RKO (cell line): ENCODE measurements at places on chromosomes 7 and 10.
A peak's percentile ranks its signal among the peaks of the same experiment; 100 is the strongest.

DNA sequence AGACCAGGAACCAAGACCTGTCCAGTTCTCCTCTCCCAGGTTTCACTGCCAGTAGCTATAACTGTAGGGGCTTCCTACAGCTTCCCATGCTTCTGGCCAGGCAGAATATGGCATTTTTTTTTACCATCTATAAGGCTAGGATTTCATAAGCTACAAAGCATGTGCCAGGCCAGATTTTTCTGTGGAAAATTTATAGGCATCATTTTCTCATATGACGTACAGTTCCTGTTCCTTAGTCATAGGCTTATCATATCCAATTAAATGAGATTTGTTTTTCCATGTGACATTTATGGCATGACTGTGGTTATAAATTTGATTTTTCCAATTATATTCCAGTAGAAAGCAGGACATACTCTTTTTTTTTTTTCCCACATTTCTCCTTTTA, 208.6 kb upstream of the NPY start:
- DNase-seq: peak; percentile 2

- peak; percentile 58 for DNase-seq
Observed at GRCh38 chr10:15370212-15370855, 755 bp downstream of the FAM171A1 start.

GRCh38 chr10:120606051-120606764, 149.2 kb downstream of the PLPP4 start:
- DNase-seq: no peak

GRCh38 chr10:59799421-59799820, 46.2 kb upstream of the MRLN start:
- DNase-seq: no peak

GRCh38 chr10:22648547-22648961, 65.8 kb downstream of the PIP4K2A start:
- DNase-seq: no peak

- peak; percentile 88 for DNase-seq
Observed at GRCh38 chr10:3805201-3805790, 20.3 kb upstream of the KLF6 start.

DNA sequence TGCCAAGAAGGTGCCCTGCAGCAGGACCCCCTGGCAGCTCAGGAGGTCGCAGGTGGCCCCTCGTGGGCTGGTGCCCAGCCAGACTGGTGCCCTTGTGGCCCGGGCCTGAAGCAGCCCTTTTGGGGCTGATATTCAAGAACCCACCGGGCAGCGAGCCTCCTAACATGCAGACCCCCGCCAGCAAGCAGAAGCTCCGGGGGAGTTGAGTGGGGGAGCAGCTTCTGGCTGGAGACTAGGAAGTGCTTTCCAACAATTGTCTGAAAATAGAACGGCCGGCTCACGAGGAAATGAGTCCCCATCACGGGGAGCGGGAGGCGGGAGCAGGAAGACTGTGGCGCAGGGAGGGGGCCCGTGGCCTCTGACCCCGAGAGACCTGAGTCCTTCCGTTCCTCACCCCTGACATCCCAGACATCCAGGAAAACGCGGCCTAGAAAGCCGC, 9.5 kb upstream of the INTS1 start:
- no peak for DNase-seq

- no peak for DNase-seq
Observed at GRCh38 chr7:111558991-111559390, 3.3 kb downstream of the IMMP2L start.

DNA sequence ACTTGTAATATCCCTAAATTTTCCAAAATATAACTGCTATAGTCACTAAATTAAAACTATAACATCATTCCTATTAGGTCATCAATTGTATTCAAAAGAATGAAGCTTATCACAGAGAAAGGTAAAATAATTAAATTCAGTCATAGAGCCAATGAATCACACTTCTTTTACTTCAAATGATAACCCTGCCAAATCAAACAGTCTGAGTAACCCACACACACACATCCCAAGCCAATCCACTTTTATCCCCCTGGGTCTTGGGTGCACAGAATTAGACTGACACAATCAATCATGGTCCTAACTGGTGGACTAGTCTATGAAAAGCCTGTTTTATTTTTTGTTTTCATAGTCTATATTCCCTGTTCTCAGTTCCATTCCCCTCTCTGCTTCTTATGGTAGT, 25.6 kb downstream of the CTNNA3 start:
- no peak for DNase-seq

DNA sequence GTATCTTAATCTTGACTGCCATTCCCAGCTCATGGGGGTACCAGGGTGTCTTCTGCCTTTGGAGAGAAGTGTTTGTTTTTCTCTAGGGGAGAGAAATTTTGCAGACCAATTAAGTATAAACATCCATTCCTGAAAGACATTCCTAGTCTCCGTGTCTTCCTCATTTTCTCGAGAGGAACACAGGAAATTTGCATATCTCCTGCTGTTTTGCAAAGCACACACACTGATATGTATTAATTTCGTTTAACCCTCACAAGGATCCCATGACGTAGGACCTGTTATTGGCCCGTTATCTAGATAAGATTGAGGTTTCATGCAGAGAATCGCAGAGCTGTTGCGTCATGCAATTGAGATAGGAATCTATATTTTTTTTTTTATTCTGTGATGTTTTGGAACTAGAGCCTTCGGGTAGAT, 944 bp downstream of the RHBDD2 start:
- peak; percentile 59 for DNase-seq

DNA sequence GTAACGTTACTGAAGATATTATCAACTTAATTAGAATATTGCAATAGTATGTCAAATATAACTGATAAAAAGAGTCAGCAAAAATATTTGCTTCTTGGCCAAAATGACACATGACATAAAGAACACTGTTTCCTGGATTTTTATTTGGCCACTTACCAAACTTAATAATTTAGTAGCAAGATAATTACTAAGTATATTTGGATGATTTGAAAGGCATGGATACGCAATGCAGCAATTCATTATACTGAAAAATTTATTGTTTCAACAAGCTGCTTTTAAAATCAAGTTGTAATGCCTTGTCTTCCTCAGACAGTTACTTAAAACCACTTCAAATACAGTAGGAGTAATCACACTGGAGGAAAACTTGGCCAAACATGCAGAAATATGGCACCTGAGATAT, 234.0 kb downstream of the SEMA3E start:
- DNase-seq: no peak

DNA sequence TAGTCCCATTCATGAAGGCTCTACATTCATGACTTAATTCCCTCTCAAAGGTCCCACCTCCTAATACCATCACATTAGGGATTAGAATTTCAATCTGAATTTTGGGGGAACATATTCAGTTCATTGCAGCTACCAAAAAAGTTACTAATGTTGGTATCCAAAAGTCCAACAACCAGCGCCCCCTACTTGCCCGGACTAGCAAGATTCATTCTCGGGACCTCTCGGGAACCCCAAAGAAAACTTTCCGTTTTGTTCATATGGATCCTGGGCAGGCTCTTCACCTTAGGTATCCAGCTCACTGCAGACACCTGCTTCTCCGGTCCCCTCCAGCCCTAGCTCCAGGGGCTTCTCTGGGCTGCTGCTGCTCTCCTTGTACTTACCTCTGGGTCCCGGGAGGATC, 8.9 kb upstream of the GRK5 start:
- no peak for DNase-seq

GRCh38 chr10:61452655-61453641, at the start of gene TMEM26:
Gene TMEM26 (minus strand): TSS chr10:61453381. CDS start chr10:61453081, 300 bp downstream.
- DNase-seq: no peak

DNA sequence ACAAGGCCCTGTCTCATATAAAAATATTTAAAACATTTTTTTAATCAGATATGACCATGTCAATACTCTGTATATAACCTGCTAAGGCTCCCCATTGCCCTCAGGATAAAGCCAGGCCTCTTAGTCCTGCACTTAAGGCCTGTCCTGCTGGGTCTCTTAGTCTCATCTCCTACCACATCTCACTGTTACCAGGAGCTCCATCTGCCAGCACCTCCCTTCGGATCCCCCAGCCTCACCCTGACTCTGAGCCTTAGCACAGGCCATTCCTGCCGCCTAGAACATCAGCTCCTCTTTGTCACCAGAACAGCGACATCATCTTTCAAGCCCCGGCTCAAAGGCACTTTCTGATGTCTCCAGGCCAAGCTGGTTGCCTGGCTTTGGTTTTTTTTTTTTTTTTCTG, 25.7 kb upstream of the GTF2IRD1 start:
- no peak for DNase-seq

DNA sequence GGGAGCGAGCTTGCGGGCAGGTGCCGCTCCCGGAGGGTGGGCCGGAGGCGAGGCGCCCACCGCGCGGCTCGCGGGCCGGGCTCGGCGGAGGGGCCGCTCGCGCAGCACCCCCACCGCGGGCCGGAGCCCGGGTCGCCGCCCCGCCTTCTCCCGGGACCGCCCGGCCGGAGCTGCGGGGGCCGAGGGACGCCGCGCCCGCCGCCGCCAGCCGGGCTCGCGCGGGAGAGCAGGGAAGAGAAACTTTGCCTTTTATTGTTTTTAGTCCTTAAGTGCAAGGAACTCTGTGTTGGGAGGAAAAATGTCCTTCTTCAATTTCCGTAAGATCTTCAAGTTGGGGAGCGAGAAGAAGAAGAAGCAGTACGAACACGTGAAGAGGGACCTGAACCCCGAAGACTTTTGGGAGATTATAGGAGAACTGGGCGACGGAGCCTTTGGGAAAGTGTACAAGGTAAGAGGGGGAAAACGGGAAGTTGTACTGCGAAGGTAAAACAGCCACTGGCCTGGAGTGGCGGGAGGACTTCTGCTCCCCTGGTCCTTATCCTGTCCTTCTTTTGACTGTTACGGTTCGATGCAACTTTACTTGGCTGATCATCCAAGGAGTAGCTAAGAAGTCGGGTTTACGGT, 620 bp downstream of the SLK start:
- DNase-seq: peak; percentile 52

DNA sequence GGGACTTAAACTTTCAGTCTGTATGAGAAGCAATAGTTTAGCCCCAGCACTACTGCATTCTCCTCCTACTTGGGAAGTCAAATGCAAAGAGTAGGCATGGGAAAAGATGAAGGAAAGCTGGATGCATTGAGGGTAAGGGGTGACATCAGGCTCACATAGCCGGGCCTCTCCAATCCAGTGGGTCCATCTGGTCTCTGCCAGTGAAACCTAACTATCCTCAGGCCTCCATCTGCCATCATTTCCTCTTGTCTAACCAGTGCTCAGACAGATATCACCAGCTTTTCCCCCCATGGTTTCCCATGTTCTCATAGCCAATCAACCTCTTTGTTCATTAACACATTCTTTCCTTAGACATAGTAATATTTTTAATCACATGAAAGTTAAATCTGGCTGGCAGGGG, 118.3 kb downstream of the DGKI start:
- DNase-seq: no peak

DNA sequence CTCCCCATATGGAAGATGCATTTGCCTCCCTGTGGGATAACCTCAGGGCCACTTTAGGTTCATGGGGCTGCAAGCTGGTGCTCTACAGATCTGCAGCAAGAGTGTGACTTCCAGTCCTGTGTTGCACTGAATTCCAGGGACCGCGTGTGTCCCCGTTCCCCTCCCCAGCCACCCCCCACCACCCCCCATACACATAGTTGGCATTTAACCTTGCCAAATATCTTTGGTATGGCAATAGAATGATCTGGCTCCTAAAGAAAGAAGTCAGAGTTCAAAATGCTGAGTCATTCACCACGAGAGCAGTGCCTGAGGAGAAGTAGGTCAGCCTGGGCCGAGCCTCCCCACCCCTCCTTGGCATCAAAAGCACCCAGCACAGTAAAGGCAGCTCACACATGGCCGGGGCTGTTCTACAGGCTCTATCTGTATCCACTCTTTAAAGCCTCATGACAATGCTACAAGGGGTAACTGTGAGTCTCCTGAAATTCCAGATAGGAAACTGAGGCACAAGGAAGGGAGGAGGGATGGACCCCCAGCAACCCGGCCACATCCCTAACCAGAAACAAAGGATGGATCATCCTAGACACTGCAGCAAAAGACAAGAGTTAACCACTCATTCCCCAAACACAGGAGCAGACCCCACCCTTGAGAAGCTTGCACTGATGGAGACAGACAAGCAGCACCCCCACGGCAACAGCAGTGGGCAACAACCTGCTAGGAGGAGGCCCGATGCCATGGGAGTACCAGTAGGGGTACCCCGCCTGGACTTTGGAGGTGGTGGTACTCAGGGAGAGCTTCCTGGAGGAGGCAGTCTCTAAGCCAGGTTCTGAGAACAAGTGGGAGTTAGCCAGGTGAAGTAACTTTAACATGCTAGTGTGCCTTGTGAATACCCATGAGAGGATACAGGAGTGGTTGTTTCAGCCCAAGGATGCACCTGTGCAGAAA, 70.3 kb upstream of the NANOS1 start:
- DNase-seq: no peak

- no peak for DNase-seq
Observed at GRCh38 chr10:92366412-92367021, 75.5 kb downstream of the MARCHF5 start.

DNA sequence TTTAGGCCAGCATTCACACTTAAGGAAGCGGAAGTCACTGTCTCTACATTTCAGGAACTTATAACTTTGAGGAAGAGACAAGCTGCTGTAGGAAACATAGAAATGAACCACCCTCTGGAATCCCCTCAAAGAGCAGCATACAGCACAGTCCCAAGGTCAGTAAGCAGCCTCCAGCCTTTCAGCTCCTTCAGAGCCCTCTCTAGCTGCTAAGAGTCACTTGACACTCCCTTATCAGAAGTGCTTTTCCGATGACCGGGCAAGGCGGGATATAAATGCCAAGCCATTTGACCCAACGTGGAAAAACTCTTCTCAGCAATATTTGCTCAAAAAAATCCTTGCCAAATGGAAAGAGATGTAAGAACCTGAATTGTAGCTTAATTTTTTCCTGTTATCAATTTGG, 1284.3 kb downstream of the XPNPEP1 start:
- DNase-seq: no peak

GRCh38 chr7:158057446-158057845, 530.2 kb downstream of the PTPRN2 start:
- DNase-seq: no peak

GRCh38 chr10:113651021-113651420, 12.8 kb downstream of the NRAP start:
- no peak for DNase-seq

GRCh38 chr7:17063045-17063383, 181.2 kb upstream of the AGR3 start:
- peak; percentile 33 for DNase-seq

GRCh38 chr7:65812281-65812680, 60.6 kb upstream of the VKORC1L1 start:
- DNase-seq: no peak

DNA sequence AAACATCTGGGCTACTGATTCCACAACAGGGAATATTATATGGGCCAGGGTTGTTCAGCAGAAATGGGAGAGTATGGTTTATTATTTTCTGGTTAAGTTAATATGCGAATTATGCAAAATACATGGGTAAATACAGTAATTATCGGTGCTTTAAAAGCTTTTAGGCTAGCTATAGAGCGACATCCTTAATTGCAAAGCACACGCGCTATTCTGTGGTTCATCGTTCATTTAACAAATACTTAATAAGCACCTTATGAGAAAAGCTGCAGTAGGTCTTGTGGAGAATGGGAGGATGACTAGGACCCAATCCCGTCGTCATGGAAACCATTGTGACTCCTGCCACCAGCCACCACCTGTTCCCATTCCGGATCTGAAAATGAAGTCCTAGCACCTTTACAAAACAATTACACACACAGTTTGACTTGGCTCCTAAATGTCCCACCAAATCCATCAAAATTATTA, 623 bp upstream of the CEP41 start:
- DNase-seq: peak; percentile 57
